ENCODE measurements at places on chromosomes 13 and 19. TPM values are rescaled to one million over a fixed set of nuclear protein-coding genes. Genes with fewer than 3 reads are reported as not detected.

DNA sequence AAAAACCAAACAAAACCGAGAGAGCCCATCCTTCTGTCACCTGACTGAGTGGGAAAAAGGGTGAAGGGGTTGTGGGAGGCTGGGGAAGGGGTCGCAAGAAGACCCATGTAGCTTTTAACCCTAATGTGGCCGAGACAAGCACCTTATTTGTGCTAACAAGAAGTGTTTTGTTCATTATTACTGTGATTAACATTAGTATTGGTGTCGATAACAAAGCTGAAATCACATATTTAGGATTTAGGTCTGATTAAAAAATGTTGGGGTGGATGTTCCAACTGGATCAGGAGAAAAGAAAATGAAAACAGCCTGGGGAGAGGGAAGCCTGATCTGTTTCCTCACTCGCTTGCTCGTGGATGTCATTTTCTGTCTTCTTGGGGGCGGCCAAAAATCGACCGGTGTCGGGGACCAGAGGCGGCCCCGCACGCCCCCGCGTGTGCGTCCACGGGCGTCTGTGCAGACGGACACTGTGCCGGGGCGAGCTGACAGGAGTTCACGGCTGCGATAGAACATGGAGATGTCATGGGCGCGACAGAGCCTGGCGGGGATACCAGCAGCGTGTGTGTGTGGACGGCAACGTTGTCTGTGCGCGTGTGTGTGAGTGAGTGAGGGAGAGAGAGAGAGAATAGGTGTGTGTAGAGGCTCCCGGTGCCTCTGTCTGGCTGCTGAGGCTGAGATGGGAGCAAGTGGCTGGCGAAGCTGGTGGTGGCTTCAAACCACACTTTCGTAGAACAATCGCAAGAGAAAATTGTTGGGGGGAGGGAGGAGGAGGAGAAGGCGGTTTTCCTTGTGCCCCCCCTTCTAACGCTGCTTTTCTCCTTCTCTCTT, 29.1 kb downstream of the NFIX start:
- no peak for DNase-seq

DNA sequence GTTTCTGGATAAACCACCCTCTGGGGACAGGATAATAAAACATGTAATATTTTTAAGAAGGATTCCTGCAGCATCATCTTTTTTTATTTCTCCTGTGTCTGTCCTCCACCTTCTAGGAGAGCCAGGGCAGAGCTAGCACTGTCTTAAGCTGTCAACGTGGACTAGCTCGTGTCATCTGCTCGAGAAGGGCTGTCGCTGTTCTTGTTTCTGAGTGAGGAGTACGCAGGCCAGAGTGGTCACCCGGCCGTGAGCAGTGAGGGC, 13.9 kb downstream of the CAPN12 start:
- no peak for DNase-seq

GRCh38 chr13:102773441-102774213, at the start of gene TEX30:
Gene TEX30, minus strand, starts transcription at chr13:102773786. Its CDS starts 3,760 bp downstream, at chr13:102770026.
- peak; percentile 82 for DNase-seq

GRCh38 chr13:92954746-92955145, 271.9 kb upstream of the GPC6 start:
- DNase-seq = no peak

DNA sequence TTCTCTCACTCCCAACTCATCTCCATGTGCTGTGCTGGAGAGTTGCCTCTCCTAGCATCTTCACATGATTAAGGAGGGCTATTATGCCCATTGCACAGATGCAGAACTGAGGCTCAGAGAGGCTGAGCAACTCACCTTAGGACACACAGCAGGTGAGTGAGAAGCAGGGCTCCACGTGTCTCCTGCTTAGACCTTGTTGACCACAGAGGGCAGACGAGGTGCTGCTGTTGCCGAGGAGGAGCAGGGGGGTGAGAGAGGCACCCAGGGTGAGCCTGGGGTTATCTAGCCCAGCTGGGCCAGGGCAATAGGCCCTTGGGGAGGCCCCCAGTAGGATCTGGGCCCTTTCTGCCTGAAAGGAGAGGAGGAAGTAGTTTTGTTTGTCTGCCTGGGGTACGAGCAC, 2.4 kb upstream of the HSH2D start:
- DNase-seq = no peak

GRCh38 chr13:34502011-34502410, 440.1 kb upstream of the NBEA start:
- no peak for DNase-seq

GRCh38 chr13:50400035-50400726, 384.9 kb downstream of the KCNRG start:
- DNase-seq = no peak

Gene FFAR1
- 1.6 TPM for total RNA-seq

Gene SMAD9
- 1.8 TPM for total RNA-seq

Gene ADGRE2
- total RNA-seq = 1.3 TPM

Gene TEX101
- total RNA-seq = not detected

Gene UBE2L5
- not detected for total RNA-seq

Gene CEACAM21
- 0.52 TPM for total RNA-seq

Gene ABHD17A
- total RNA-seq = 56.8 TPM
